ENCODE measurements at places on chromosomes 6 and 20. TPM values are rescaled to one million over a fixed set of nuclear protein-coding genes. Genes with fewer than 3 reads are reported as not detected.

- DNase-seq = no peak
Observed at GRCh38 chr6:139448051-139448649, 73.7 kb upstream of the CITED2 start.

The CALHM4 gene
- total RNA-seq = not detected

DNA sequence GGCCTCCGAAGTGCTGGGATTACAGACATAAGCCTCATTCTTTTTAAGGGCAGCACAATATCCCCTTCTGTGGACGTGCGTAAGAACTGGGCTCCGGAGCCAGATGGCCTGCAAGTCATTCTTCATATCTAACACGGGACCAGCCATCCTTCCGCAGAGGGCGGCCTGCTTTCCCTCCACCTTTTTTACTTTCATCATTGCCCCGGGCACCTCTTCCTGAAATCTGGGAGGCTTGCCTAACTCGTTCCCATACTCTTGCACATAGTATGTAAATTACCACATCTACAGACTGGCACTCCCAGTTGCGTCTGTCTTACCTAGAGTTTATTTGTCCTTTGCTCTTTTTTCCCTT, 29.9 kb upstream of the SLC23A2 start:
- no peak for DNase-seq

The SNAP25 gene
- 3.7 TPM for total RNA-seq

DNA sequence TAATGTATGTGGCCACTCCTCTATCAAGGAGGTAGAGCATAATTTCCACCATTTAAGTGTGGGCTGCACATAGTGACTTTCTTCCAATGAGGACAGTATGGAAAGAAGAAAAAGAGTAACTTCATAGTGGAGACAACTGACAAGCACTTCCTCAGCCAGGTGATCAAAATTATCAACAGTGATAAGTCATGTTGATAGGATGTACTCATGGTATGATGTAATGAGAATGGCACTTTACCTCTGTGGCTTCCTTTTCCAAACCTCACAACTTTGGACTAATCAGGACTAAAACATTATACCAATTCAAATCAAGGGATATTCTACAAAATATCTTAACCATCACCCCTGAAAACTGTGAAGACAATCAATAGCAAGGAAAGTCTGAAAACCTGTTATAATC, 302.3 kb upstream of the CITED2 start:
- no peak for DNase-seq

The GRIK2 gene
- 0.24 TPM for total RNA-seq
